GM12865 (cell line): ENCODE measurements at places on chromosomes 4 and X.

GRCh38 chr4:3877236-3877635 lies 111.1 kb downstream of the ADRA2C start:
- DNase-seq = no peak

- peak; percentile 95 for DNase-seq
These were observed 17.9 kb downstream of the ATP8A1 start for GRCh38 chr4:42638993-42639392.

GRCh38 chr4:36304138-36304681 lies 22.8 kb downstream of the DTHD1 start:
- no peak for DNase-seq

- no peak for DNase-seq
These were observed 13.9 kb downstream of the FTSJ1 start for GRCh38 chrX:48489892-48490291.

DNA sequence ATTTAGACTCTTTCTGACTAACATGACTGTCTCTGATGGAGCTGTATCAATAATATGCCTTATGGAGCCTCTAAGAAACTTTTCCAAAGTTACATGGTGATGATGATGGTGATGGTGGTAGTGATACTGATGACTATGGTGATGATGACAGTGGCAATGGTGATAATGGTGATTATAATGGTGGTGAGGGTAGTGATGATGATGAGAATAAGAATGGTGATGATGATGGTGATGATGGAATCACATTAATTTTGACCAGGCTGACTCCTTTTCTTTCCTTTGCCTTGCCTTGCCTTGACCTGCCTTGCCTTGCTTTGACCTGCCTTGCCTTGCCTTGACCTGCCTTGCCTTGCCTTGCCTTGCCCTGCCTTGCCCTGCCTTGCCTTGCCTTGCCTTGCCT lies 31.7 kb upstream of the AREG start:
- no peak for DNase-seq

- DNase-seq = no peak
These were observed 316.7 kb downstream of the RPA4 start for GRCh38 chrX:97200454-97200853.

- no peak for DNase-seq
These were observed 68.6 kb downstream of the BMP15 start for GRCh38 chrX:50978920-50979682.

GRCh38 chr4:182265881-182266280 lies 22.7 kb downstream of the TENM3 start:
- peak; percentile 6 for DNase-seq

DNA sequence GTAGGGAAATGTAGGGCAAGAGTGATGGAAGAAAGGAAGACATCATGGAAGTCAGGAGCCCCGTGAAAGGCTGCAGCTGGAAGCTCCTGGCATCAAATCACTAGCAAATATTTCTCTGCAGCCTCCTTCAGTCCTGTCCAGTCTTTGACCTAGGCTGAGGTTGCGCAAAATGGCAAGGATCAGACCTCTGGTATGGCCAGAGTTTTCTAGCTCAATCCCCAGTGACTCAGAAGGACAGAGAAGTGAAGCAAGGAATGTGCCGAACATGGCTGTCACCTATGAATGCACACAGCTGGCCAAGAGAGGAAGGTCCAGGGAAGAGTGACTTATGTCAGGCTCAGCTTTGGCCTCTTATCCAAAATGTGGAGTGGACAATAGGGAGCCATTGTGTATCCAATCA lies 71.1 kb upstream of the PHOX2B start:
- no peak for DNase-seq

DNA sequence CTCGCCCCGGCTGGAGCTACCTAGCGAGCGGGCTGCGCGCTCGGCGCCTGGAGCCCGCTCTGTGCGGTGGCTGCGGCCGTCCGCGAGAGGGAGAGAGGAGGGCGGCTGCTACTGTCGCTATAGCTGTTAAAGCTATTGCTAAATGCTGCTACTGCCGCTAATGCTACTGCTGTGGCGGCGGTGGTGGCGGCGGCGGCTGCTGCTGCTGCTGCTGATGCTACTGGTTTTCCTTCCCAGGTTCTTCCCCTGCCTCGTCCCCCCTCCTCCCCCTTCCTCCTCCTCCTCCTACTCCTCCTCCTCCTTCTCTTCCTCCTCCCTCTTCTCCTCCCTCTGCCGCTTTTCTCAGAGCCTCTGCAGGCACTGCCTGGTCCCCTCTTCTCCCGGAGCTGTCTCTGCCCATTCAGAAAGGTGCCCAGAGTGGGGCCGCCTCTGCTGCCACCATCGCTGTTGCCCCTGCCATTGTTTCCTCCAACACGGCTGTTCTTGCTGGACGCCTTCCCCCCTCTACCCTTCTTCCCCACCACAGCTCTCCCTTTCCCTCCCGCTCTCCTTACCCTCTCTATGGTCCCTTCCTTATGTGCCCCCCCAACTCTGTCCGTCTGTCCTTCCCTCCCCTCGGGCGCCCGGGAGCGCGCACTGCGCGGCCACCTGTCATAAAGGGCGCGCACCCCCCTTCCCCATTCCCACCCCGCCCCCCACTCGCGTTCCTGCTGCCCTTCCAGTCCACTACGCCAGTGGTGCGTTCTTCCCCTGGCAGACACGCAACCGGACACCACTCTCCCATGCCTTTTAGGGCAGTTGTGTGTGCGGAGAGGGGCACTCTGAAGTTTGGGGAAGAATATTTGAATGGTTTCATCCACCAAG lies at the start of gene NEXMIF:
Gene NEXMIF (minus strand): TSS at position 228 of the 864 bp plus-strand sequence.
- DNase-seq = peak; percentile 79

- no peak for DNase-seq
These were observed 313.2 kb upstream of the DKK2 start for GRCh38 chr4:107349266-107349665.

- DNase-seq = no peak
These were observed 253.2 kb downstream of the ANKRD50 start for GRCh38 chr4:124459196-124459940.

GRCh38 chr4:7161721-7162214 lies 30.6 kb upstream of the SORCS2 start:
- DNase-seq = no peak

DNA sequence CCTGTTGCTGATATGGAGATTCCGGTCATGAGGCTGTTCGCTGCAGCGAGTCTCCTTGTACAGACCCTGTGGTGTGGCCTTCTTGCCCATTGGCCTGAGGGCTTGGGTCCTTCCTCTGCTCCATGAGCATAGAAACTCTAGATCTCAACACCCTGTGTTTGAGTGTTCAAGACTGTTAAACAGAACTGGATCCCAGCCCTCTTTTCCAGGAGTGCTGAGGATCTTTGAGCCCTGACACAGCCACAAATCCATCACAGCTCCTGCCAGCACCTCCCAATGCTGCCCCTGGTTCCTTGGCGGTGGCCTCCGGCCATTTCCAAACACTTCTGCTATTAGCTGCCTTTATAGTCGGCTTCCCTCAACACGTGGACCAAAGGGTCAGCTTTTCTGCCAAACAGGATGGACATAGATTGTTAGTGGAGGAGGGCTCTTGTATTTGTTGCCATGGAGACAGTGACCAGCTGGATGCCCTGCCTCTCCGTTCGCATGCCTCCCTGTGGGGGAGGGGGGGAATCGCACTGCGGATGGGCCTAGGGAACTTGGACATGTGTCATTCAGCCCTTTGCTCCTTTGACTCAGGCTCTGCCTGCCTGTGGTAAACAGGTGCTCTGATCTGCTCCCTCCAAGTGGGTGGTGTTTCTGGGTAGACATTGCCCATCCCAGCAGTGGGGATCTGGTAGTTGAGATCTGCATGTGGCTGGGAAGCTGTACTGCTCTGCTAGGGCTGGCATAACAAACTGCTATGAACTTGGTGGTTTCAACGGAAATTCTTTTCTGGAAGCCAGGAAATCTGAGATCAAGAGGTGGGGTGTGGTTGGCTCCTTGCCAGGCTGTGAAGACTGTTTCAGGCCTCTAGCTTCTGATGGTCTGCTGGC lies 6.9 kb upstream of the WDR1 start:
- no peak for DNase-seq

GRCh38 chrX:34493086-34493485 lies 164.0 kb downstream of the TMEM47 start:
- no peak for DNase-seq

- no peak for DNase-seq
These were observed 762.8 kb downstream of the PDHA2 start for GRCh38 chr4:96602661-96603060.

DNA sequence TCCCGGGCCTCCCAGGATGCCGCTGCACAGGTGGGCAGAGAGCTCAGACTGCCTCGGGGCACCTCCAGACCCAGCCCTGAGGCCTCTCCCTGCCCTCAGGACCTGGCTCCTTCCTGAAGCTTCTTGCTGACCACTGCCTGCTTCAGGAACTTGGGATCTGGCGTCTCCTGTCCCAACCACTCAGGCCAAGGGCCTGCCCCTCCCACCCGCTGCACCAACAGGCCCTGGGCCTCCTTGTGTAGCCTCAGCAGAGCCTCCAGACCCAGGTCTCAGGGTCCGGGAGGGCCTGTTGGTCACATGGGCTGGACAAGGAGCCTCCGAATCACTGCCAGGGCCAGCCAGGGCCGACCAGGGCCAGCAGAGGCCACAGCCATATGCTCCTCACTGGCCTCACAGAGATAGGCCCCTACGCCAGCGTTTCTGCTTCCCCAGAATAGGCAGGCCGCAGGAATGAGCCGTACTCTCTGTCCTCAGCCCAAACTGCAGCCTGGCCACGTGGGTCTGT lies 2.8 kb downstream of the MXD4 start:
- no peak for DNase-seq

GRCh38 chrX:153973127-153974002 lies 811 bp downstream of the TMEM187 start:
- DNase-seq = no peak

DNA sequence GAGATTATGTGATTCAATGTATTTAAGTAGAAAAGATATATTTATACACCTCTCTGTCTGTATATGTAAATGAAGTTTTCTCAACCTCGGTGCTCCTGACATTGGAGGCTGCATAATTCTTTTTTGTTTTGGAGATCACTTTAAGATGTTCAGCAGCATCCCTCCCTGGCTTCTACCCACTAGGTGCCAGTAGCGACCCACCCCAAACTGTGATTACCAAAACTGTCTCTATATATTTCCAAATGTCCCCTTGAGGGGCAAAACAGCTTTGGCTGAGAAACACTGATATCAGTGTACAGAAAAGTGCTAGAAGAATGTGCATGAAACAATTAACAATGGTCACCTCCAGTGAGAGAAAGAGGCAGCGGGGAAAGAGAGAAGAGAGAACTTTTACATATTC lies 51.2 kb downstream of the DCX start:
- no peak for DNase-seq

DNA sequence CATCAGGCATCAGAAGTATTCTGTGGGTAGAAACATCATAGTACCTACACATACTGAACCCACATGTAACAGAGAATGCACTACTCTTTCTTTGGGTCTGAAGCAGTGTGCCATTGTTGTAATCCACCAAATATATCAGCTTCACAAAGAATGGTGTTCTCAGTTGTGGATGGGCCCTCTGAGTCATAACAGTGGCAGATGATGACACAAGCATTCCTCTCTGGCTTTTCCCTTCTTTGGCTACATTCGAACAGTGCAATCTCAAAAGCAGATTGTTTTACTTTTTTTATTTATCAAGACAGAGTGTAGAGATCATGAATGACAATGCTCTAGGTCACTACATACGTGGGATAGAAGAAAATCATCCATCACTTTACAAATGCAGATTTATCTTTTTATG lies 247.2 kb upstream of the EPHA5 start:
- DNase-seq = no peak

- no peak for DNase-seq
These were observed 144.6 kb downstream of the SH3KBP1 start for GRCh38 chrX:19742826-19743225.

GRCh38 chr4:125121581-125121980 lies 193.2 kb upstream of the FAT4 start:
- no peak for DNase-seq

DNA sequence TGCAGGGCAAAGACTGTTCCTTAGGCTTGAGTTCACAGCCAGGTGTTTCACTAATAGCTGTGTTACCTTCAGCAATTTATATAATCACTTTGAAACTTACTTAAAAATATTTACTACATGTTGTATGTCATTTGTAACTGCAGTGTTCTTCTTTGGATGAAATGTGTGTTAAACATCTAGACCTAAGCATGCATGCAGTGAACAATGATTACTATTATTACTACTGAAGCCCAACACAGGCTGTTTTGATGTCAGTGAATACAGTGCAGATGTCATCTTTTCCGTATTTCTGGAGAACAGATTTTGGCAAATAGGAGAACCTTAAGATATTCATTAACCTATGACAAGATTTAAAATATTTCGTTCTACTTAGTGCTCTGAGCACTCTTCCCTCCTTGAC lies 101.8 kb upstream of the ANK2 start:
- no peak for DNase-seq

GRCh38 chrX:128769495-128769894 lies 717.3 kb upstream of the ACTRT1 start:
- DNase-seq = no peak

DNA sequence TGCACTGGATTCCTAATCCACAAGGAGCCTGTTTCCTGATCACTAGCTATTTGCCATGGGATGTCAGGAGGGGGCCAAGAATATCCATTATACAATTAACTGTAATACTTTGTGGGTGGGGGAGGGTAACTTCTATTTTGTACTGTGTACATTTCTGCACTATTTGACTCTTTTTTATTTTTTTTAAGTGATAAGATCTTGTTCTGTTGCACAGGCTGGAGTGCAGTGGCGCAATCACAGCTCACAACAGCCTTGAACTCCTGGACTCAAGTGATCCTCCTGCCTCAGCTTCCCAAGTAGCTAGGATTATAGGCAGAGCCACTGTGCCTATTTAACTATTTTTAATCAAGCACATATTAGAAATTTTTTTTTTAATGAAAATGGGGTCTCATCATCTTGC lies 134.1 kb downstream of the ELOVL6 start:
- DNase-seq = no peak

GRCh38 chr4:183304538-183304937 lies 15.5 kb downstream of the CLDN22 start:
- DNase-seq = no peak

GRCh38 chrX:139201924-139202323 lies 328.6 kb upstream of the F9 start:
- no peak for DNase-seq

DNA sequence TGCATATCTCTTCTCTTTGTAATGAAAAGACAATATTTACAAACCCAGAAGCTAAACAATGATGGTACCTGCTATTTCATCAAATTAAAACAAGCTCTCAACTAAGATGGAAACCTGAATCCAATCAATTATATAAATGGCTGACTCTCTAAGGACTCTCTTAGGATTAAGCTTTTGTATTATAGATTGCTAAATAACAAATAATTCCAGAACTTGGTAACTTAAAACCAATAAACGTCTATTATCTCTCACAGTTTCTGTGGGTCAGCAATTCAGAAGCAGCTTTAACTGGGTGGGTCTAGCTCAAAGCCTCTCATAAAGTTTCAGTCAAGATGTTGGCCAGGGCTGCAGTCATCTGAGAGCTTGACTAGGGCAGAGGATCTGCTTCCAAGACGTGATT lies 12.4 kb downstream of the PHKA2 start:
- DNase-seq = no peak

DNA sequence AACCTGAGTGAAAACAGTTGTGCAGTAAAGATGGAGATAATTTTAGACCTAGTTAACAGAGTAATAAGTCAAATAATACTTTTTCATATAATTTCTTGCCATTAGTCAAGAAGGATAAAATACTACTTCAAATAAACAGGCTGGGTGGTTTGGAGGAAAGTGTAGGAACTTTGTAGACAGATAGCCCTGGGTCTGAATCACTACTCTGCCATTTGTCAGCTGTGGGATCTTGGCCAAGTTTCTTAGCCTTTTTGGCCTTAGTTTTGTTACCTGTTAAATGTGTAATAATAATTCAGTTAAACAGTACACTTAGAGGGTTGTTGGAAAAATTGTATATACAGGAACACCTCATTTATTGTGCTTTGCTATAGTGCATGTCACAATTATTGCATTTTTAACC lies 163.7 kb downstream of the NPNT start:
- no peak for DNase-seq
